ENCODE measurements at places on chromosomes 1 and 21. TPM values are rescaled to one million over a fixed set of nuclear protein-coding genes. Genes with fewer than 3 reads are reported as not detected.

DNA sequence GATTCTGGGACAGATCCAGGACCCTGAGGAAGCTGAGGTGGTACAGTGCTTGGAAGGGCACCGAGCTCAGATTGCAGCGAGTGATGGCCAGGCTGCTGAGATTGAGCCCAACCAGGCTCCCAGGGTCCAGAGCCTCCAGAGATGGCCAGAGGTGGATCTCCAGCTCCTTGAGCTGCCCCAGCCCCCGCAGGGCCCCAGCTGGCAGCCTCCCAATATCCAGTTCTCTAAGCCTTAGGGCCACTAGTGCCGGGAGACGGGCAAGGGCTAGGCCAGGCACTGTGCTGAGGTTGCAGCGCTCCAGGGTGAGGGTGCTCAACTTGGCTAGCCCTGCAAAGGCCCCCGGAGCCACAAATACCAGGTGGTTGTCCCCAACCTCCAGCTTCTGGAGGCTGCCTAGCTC is 3.4 kb downstream of the LINGO4 start:
- DNase-seq = no peak

DNA sequence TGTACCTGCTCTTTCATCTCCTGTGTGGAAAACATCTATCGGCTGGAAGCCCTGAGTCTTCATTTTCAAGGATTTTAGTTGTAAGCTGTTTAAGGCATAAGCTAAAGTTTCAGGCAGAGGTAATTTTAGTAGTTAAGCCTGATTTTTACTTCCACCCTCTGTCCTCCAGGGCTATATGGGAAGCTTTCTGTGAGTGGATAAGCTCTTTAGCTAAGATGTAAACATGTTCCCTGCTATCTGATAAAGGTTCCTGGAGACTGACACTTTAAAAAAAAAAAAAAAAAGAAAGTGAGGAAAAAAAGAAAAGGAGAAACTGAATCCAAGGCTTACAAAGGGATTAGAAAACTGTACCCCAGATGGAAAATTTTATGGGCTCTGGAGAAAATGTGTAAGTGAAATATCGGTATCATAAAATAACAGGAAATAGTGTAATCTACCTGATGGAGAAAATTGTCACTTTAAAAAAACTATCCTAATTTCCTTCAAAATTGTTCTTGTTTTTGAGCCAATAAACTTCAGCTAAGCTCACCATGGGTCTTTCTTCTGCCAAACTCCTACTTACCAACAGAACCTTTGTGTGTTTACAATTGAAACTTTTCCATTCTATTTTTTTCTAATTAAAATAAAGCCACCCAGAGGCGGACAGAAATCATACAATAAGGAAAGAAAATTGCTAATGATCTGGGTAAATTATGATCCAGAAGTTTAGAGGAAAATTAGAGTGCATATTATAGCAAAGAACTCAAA is 180.5 kb downstream of the TGFB2 start:
- no peak for DNase-seq

- DNase-seq = no peak
Observed at GRCh38 chr21:35145626-35146233, 96.6 kb upstream of the RUNX1 start.

DNA sequence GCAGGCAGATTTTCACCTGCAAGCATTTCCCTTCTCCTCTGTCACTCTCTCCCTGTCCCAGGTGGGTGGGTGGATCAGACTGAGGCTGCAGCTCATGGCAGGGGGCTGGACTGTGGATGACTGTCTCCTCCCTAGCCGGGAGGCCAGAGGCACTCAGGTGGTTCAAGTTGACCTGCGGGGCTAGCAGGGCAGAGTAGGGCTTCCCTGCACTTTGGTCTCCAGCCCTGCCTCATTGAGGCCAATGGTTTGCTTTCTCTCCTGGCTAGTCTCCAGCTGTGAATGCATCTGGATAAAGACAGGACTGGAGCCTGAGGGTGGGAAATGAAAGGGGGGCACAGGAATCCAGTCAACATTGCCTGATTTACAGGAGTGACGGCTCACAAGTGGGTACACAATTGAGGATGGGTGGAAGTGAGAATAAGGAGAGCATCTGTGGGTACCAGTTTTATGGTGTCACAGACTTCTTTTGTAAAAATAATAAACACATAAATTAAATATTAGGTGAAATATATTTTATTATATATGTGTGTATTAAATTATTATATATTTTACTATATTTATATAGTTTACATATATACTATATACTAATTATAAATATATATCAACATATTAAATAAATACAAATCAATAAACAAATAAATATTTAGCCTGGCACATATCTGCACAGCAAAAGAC is 25.6 kb downstream of the RUNX1 start:
- no peak for DNase-seq

- DNase-seq = no peak
Observed at GRCh38 chr1:70455291-70455690, 44.2 kb downstream of the CTH start.

DNA sequence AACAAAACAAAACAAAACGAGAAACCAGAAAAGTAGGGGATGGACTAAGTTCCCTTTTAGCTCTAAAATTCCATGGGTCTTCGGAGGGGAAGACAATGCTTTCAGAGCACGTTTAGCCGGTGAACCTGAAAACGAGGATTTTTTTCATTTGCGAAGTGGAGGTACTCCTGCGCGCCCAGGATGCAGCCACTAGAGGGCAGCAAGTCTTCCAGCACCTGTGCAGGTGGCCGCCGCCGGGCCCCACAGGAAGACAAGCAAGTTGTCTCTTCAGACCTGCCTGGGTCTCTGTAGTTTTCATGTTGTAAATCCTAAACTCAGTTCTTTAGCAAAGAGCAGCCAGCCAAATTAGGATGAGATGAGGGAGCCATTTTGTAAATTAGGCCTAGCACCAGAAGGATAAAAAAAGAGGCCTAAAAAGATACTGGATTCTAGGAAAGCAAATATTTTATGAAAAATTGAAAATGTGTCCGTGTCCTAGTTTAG is 17.7 kb upstream of the SNX27 start:
- peak; percentile 39 for DNase-seq

DNA sequence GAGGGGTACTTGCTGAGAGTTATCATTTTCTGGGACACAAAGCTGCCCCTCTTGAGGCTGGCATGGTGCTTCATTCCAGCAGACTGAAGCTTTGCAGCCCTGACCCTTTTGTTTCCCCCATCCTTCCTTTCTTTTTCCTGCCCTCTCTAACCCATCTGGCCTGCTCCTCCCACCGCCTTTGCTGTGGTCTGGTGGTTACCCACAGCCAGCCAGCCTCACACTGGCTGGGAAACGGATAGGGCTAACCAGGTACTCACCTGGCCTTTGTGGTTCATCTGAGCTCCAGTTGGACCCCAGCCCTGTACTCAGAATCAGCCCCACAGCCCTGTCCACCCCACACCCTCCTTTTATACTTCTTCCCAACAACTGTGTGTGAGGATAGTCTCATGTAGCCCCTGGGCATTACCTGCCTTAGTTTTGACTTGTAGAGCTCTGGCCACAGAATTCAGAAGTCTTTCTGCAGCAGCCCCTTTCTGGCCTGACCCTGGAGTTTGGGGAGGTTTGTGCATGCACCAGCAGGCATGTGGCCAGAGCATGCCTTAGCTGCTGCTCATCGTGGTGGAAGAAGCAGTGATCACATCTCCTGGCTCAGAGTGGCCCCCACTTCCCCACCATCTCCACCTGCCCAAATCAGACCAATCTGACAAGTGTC is 138.0 kb downstream of the TRABD2B start:
- no peak for DNase-seq

GRCh38 chr1:113405573-113405972 is 15.3 kb downstream of the MAGI3 start:
- peak; percentile 34 for DNase-seq

- DNase-seq = peak; percentile 84
Observed at GRCh38 chr1:185317886-185318310, 855 bp upstream of the IVNS1ABP start.

DNA sequence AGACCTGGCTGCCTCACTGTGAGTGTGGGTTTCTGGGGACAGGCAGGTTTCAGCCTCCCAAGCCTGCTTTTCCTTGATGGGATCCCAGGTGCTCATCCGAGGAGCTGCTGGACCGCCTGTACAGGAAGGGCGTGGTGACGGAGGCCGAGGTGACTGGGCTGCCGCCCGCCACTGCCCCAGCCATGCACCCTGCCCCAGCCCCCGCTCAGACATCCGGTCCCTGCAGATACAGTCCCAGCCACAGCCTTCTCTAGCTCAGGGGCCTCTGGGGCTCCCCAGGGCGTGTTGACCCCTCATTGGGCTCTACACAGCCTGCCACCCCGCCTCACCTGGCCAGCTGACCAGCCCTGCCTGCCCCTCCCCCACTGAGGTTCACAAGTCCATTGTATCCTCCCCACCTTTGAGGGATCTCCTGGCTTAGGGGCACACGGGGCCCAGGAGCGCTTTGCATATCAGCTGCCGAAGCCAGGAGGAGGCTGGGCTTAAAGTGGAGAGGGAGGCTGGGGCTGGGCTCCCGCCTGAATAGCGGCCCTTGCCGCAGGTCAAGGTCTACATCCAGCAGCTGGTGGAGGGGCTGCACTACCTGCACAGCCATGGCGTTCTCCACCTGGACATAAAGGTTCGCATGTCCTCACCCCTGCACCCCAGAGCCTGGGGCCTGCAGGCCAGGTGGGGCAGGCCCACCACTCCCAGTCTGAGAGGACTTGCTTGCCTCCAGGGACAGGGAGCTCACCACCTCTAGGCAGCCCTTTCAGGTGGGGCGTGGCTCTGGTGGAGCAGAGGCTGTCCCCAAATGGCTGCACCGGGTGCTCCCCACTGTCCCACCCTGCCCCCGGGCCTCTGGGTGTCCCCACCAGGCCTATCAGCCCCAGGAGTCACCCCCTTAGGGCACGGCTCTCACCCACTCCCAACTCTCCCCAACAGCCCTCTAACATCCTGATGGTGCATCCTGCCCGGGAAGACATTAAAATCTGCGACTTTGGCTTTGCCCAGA is 38.5 kb downstream of the TRIM11 start:
- no peak for DNase-seq

GRCh38 chr1:12125422-12126355 is 41.1 kb upstream of the TNFRSF1B start:
- DNase-seq = no peak

- DNase-seq = no peak
Observed at GRCh38 chr1:158169105-158169504, 11.6 kb upstream of the CD1D start.

GRCh38 chr1:207813946-207814345 is 62.1 kb downstream of the CD46 start:
- DNase-seq = no peak

DNA sequence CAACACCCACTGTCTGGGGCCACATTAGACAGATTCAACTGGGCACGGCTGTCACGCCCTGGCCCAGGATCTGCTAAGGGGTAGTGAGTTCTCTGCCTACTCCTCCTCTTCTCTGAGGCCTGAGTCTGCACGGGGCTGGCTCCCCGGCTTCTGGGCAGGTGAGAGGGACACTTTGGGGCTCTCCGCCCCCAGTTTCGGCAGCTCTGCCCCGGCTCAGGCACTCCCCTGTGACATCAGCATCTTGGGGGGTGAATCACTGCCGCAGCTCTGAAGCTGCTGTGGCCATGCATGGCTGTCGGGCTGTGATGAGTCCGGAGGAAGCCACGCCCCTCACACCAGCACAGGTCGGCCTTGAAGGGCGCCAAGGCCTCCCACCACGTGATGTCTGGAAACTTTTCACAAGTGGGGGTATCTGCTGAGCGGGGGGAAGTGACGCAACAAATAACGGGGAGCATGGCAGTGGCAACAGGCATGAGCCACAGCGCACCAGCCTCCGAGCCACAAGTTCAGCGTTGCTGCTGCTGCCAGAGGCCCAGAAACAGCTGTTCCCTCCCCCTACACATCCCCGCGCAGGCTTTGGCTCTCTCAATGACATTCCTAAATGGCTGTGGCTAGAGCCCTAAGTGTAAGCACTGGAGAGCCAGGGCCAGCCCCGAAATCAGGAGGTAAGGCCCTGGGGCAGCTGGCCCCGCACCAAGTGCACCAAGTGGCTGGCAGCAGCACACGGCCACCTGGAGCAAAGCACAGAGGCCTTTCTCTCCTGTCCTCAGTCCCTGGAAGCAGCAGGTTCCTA is 26.3 kb downstream of the ZBTB17 start:
- peak; percentile 95 for DNase-seq

GRCh38 chr21:31457675-31458074 is 113.6 kb upstream of the TIAM1 start:
- no peak for DNase-seq

DNA sequence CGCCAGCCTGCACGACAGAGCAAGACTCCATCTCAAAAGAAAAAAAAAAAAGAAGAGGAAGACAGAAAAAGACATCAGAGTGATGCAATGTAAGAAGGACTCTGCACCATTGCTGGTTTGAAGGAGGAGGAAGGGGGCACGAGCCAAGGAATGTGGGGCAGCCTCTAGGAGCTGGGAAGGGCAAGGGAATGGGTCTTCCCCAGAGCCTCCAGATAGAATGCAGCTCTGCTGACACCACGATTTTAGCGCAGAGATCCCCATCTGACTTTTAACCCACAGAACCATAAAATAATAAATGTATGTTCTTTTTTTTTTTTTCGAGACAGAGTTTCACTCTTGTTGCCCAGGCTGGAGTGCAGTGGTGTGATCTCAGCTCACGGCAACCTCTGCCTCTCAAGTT is 33.9 kb upstream of the LAMC2 start:
- no peak for DNase-seq

GRCh38 chr1:223179786-223180185 is 36.7 kb upstream of the TLR5 start:
- DNase-seq = no peak

DNA sequence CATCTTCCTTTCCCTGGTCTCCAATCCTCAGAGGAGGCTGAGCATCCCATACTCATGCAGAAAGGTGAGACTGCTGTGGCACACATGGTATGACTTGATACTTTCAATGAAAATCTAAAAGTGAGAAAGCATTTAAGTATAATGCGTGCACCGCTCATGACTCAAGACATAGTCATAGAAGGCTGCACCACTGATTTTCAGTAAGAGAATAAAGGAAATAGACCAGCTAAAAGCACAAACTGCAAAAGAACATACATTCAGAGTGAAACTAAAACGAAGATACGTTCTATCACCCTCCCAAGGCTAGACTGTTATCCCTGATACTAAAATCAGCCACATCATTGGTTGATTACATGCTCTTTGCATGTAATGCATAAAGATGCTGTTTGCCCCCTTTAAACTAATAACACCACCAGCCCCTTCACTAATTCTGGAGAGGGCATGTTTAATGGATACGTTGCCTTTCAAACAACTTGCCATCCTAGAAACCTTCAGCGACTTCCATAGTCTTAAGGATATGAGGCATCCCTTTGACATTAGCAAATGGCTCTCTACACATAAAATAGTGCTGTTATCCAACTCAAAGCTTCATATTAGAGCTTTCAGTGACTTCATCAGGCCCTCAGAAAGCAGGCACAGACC is 2.1 kb downstream of the PLD5 start:
- peak; percentile 15 for DNase-seq

GRCh38 chr1:162019006-162019405 is 4.7 kb downstream of the OLFML2B start:
- DNase-seq = peak; percentile 99

GRCh38 chr21:26068776-26069175 is 101.8 kb downstream of the APP start:
- DNase-seq = no peak

CSF1 gene
- 39.2 TPM for total RNA-seq

HOOK1 gene
- 45.2 TPM for total RNA-seq

ESPN gene
- total RNA-seq = not detected

TPTE gene
- not detected for total RNA-seq

IRF6 gene
- 30.3 TPM for total RNA-seq

AK5 gene
- 27.4 TPM for total RNA-seq

HRNR gene
- total RNA-seq = under 0.01 TPM

KCND3 gene
- 0.30 TPM for total RNA-seq

RIMKLA gene
- total RNA-seq = 1.0 TPM
